ENCODE measurements at places on chromosomes 5 and 9.

DNA sequence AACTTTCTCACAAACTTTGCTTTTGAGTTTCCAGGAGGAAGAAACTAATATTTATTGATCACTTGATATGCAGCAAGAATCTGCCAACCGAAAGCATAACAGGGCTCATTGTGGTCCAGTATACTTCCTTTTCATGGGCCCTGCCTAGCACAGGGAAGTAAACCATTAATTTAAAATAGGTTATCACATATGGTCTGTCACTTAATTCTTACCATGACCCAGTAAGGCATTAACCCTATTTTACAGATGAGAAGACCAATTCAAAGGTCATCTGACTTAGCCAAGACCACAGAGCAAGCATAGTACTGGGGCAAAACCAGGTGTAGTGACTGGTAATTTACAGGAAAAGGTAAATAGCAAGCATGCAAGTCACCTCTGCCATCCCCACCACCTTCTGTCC is 336.9 kb upstream of the DMAC1 start:
- no peak for DNase-seq

DNA sequence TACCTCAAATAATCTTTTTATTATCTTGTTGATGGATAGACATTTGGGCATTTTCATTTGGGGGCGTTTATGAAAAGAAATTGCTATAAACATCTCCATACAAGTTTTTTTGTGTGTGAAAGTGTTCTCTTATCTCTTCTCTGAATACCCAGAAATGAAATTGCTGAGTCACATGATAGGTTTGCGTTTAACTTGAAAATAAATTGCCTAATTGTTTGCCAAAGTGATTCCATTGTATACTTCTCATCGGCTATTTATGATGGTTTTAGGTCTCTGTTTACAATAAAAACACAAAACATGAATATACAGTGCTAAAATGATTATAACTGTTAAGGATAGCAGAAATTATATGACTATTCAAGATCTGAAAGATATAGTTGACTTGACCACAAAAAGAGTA is 361.7 kb downstream of the TAF11L14 start:
- no peak for DNase-seq

- no peak for DNase-seq
These were observed 223 bp downstream of the LRSAM1 start for GRCh38 chr9:127451608-127451857.

- DNase-seq = no peak
These were observed 156.4 kb upstream of the MAP3K1 start for GRCh38 chr5:56658972-56659371.

GRCh38 chr9:16652582-16652981 is 217.9 kb downstream of the BNC2 start:
- no peak for DNase-seq

DNA sequence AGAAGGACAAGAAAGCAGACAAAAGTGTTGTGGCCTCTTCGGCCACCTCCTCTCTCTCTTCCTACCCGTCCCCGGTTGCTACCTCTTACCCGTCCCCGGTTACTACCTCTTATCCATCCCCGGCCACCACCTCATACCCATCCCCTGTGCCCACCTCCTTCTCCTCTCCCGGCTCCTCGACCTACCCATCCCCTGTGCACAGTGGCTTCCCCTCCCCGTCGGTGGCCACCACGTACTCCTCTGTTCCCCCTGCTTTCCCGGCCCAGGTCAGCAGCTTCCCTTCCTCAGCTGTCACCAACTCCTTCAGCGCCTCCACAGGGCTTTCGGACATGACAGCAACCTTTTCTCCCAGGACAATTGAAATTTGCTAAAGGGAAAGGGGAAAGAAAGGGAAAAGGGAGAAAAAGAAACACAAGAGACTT is 2.4 kb downstream of the EGR1 start:
- no peak for DNase-seq

GRCh38 chr9:35070823-35071813 is 1.3 kb downstream of the VCP start:
- DNase-seq = no peak

DNA sequence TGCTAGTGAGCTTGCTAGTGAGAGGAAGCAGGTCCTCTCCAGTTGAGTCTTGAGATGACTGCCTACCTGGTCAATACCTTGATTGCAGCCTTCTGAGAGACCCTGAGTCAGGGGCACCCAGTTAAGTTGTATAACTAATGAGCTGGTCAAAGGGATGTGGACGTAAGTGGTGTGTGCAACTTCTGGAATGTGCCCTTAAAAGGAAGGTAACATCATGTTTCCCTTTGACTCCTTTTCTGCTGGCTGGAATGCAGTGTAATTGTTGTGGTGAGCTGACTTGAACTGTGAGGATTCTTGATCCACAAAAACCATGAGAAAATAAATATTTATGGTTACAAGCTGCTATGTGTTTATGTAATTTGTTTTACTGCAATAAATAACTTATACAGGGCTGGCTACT is 2.4 kb upstream of the SNX2 start:
- DNase-seq = no peak

DNA sequence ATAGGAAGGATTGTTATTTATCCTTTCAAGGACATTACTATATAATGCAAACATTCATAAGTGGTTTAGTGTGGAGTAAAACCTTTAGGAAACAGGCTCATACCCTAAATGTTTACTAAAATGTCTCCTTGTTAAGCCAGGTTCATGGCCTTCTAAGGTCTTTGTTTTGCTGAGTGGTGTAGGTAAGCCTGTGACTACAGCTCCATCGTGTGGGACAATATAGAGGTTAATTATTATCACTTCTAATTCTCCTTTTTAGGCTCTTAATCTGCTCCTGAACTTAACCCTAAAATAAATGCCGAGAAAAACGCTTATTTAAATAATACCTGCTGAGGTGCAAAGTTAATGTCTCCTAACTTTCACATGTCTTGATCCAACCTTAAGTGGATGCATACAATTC is 43.8 kb downstream of the SPINK5 start:
- DNase-seq = no peak

DNA sequence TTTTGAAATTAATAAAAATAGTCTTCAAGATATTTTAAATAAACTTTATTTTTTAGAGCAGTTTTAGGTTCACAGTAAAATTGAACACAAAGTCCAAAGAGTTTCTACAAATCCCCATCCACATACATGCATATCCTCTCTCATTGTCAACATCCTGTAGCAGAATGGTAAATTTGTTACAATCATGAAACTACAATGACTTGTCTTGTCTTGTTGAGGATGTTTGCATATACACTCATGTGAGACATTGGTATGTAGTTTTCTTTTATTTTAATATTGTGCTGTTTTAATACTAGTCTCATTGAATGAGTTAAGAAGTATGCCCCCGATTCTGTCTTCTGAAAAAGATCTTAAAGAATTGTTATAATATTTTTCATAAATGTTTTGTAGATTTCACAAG is 447.0 kb upstream of the EDIL3 start:
- DNase-seq = no peak

- peak; percentile 35 for DNase-seq
These were observed 15.5 kb downstream of the TYRP1 start for GRCh38 chr9:12708562-12709298.

GRCh38 chr9:100354121-100354800 is 1.5 kb upstream of the TEX10 start:
- no peak for DNase-seq

GRCh38 chr5:135739383-135739981 is 95.0 kb upstream of the SLC25A48 start:
- no peak for DNase-seq

DNA sequence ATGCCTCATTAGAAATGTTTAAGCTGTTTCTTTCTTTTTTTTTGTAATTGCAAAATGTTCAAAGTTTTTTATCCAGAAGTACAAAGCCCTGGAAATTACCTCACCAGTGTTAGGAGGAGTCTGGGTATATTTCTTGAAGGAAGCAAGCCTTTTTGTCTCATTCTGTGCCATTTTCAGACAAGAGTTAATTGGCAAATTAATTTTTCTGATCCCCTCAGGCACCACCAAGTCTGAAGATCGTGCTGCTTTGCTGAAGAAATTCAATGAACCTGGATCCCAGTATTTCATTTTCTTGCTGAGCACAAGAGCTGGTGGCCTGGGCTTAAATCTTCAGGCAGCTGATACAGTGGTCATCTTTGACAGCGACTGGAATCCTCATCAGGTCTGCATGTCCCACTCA is 94.9 kb downstream of the SMARCA2 start:
- DNase-seq = no peak

GRCh38 chr5:149615976-149616375 is 34.7 kb downstream of the ARHGEF37 start:
- no peak for DNase-seq

DNA sequence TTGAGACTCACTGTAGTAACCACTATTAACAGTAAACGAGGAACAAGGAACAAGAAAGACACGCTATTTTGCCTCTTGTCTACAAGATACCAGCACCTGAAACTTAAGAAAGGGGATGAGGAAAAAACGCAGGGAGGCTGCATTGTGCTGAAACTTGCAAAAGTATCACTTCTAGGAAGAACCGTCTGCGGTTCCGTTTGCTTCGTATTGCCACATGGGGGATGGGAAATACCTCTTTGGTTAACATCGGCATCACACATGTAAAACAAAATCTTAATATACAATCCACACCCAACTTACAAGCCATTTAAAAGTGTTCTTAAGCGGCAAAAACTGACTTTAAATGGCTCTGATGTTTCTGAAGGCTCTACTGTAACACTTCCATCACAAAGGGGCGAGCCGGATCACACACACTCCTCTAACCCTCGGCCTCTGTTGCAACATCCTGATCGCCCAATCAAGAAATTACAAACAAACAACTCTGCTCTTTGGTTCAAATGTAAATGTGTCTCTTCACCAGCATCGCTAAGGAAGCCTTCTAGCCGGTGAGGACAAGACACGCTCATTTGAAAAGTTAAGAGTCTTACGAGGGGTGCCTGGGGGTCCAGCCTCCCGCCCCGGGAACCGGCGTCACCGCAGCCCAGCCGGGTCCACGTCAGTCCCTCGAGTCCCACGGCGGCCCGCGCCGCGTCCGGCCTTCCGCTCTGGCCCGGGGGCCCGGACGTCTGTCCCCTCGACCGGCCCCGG is 621 bp downstream of the SEC16A start:
- DNase-seq = peak; percentile 1

DNA sequence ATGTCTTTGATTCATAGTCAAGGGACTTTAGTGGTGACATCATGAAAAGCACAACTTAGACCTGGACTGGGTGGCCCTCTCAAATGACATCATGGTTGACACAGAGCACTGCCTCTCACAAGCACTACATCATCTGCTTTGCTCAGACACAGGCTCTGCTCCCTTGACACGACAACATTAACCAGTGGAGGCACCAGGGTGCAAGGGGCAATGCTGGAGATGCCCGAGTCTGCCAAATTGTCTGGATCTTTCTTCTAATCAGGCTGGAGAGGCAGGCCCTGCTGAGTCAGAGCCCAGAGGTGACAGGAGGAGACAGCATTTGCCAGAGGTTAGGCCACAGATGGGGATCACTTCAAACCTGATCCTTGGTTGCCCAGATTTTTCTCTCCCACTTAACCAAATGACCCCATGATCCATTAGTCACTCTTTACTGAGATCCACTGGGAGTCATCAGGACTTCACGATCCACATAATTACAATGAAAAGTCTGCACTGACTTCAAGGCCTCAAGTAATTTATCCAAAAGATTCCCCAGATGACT is 174.4 kb downstream of the SLIT3 start:
- no peak for DNase-seq

- DNase-seq = no peak
These were observed 11.9 kb upstream of the SRFBP1 start for GRCh38 chr5:121949885-121950284.

- no peak for DNase-seq
These were observed 80.5 kb downstream of the STK10 start for GRCh38 chr5:172107571-172107970.

DNA sequence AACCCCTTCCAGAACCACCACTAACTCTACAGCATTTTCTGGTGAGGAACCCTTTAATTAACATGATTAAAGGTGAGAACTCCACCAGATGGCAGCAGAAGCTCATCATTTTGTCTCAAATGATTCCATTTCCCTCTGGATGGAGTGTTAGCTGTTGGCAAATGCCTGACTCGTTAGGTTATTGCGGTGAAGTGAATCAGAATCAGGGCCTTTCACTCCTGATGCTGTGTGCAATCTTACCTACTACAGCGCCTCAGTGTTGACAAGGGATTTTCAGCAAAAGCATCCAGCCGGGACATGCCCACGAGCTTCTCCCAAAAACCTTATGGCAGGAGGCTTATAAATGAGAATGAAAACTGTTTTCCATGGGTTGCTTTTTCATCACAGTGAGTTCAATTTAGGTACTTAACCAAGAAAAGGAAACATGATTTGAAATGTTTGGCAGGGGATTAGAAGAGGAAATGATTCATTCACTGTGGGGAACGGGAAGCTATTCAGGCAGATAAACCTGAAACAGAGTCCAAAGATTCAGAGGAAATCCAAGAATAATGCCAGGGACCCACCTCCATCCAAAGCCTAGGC is 48.0 kb upstream of the CAST start:
- DNase-seq = peak; percentile 68

DNA sequence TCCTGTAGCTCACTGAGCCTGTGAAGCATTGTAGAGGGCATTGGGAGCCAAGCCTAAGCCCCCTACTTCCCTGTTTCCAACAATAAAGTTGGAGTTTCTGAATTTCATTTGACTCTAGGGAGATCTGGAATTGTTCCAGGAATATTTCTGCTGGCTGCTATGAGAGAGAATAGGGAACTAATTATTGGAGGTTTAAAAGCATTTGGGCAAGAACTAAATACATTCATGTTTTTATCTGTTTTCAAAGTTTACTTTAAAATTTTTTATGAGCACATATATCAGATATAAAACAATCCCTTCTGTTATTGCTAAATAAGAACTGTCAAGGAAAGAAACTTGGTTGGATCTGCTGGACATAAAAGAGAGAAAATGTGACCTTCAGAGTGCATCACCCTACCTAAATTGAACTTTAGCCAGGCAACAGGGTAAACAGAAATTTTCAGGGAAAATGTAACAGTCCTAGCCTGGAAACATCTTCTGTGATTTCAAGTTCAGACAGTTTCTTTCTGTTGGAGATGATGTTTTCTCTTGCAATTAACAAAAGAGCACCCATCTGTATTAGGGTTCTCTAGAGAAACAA is 19.3 kb upstream of the LECT2 start:
- DNase-seq = no peak

DNA sequence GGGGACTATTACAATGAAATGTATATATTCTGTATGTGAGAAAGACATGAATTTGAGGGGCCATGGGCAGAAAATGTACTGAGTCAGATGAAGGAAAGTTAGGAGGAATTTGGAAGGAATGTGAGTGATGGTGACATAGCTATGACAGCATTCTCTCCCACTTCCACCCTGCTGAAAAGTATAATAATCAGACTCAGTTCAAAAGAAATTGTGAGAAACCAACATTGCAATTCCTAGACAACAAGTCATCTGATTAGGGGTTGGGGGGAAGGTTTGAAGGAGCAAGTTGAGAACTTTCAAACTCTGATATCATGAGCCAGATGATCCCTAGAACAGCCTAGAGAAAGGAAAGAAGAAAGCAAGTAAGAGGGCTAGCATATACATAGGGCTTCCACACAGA is 370.6 kb downstream of the DMRTA1 start:
- DNase-seq = no peak

- no peak for DNase-seq
These were observed 61.5 kb upstream of the ZNF354A start for GRCh38 chr5:178791976-178792375.

Measured in HS-27A (cell line).